ENCODE measurements at places on chromosomes 12 and 14.

GRCh38 chr14:61329478-61330051 lies 8.2 kb downstream of the PRKCH start:
- no peak for DNase-seq

GRCh38 chr14:89858089-89858488 lies 96.4 kb downstream of the EFCAB11 start:
- no peak for DNase-seq

GRCh38 chr12:131729254-131729955 lies 18.5 kb downstream of the SFSWAP start:
- no peak for DNase-seq

DNA sequence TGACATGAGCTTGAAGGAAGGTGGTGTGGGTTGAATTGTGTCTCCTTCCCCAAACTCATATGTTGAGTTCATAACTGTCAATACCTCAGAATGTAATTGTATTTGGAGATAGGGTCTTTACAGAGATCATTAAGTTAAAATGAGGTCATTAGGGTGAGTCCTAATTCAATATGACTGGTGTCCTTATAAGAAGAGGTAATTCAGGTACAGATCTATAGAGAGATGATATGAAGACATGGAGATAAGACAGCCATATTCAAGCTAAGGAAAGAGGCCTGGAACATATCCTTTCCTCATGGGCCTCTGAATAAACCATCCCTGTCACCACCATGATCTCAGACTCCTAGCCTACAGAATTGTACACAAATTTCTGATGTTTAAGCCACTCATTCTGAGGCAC lies 514.7 kb upstream of the MGAT4C start:
- no peak for DNase-seq

DNA sequence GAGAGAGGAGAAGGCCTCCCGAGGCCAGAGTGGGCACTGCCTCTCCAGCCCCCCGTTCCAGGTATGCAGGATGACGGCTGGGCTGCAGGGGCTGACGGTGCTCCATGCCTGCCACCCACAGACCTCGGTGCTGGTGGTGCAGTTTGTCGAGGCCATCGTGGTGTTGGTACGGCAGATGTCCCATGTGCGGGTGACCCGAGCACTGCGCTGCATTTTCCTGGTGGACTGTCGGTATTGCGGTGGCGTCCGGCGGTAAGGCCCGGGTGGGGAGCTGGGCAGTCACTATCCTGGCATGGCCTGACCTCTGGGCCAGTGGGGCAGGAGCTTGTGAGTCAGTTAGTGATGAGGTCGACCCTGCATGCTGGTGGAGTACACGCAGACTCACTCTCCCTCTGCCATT lies 47.4 kb downstream of the TPCN1 start:
- no peak for DNase-seq

GRCh38 chr12:130064999-130065398 lies 97.3 kb upstream of the FZD10 start:
- no peak for DNase-seq

DNA sequence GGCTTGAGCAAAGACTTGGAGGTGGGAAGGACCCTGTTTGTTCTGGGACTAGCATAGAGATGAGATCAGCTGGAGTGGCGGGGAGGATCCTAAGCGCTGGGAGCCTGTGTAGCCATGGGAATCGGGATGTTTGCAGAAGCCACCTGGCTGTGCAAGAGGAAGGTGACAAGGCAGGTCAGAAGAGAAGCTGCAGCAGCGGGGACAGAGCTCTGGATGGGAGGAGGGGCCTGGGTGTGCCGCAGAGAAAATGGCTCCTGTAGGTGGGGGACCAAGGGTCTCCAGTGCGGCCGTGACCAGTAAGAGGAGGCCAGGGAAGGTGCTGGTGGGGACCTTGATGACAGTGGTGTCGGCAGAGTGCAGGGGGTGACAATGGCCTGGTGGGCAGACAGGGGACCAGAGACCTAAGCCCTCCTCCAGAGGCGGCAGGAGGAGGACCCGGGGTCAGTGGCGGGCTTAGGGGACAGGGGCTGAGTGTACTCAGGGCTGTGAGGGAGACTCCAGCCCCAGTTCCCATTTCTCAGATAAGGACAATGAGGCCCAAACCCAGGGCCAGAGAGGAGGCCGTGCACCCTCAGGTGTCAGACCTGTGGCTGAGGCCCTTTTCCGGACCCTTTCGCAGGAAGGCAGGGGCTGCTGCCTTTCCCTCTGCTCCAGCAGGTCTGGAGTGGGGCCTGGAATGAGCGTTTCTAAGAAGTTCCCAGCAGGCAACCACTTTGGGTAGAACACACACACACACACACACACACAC lies 206.6 kb upstream of the RTL1 start:
- no peak for DNase-seq

DNA sequence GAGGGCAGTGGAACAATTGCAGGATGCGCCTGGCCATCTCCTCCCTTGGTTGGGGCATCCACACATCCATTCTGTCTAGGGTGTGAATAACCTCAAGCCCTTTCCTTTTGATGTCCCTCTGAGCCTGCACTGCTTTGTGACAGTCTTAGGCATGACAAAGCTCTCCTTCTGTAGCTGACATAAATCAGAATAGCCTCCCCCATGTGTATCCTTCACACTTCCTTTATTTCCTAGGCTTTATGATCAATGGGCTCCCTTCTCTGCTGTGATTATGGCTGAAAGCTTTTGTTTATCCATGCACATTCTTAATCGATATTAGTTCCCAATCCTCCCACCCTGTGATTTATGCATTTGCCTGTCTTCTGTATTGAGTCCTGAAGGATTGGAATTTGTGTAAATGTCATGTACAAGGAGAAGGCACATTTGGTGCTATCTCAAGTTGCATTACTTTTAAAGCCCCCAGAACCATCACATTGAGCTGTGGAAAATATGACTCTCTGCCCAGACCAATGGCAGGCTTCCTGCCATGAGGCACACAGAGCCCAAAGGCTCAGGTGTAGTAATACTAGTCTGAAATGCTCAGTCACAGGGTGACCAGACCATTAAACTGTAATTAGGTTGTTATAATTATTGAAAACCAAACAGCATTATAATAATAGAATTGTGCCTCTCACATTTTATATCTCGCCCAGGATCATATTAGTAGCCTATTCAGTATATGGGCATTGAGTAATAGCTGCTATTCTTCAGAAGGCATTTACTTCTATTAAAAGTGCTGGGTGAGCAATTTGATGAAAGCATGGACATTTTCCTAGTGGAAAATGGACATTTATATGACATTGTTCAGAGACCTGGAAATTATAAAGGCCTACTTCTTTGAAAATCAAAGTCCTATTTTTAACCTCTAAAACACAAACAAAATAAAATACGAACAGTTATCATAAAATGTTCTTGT lies 14.0 kb downstream of the EMP1 start:
- no peak for DNase-seq

DNA sequence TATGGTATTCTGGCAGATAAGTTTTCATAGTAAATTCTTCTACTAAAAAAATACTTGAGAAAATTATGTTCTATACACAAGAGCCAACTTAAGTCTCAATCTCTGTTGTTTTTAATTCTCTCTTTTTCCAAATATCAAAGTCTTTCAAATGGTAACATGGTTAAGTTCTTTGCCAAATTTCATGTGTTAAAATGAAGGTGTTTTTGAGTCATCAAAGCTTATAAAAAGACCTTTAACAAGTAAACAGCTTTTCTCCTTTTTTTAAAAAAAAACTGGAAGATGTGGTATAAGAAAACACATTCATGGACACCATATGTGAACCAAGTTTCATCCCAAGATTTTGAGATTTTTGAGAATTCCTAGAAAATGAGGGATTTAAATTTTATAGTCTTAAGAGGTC lies 111.3 kb downstream of the FOXG1 start:
- DNase-seq: no peak

DNA sequence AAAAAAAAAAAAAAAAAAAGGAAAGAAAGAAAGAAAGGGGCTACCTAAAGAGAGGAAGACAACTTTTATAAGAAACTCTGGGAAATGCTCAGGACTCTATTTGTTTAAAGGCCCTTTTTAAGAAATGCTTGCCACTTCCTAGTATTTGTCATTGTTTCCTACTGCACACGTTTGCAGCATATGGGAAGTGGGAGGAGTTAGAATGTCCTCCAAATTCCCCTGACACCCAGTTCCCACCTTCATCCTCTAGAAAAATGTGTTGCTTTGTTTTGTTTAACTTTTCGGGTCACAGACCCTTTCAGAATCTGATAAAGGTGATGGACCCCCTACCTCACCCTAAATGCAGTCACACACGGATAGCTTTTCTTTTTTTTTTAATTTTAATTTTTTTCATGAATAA lies 40.8 kb downstream of the NINJ2 start:
- DNase-seq: no peak

- no peak for DNase-seq
These were observed 21.3 kb downstream of the BCL11B start for GRCh38 chr14:99250636-99251208.

DNA sequence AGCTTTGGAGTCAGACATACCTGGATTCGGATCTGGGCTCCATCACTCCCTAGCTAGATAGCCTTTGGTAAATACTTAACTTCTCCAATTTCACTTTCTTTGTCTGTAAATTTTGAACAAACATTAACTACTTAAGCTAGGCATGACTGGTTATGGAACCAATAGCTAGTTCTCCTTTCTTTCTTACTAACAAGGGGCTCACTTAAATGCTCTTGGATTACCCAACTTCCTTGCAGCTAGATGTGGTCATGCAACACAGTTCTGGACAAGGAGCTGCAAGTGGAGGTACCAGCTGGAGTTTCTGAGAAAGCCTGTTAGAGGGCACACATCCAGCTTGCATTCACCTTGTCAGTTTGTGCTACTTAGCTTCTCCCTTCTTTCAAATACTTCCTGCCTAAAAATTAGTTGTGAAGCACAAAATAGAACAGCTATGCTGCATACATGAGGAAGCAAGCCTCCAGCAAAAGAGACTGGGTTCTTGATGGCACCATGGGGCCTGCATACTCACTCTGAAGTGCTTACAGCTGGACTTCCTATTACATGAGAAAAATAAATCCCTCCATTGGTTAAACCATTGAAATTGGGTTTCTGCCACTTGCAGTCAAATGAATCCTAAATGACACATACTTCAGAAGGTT lies 210.1 kb upstream of the EEA1 start:
- DNase-seq: no peak

GRCh38 chr14:94062344-94062940 lies 18.6 kb downstream of the DDX24 start:
- no peak for DNase-seq

DNA sequence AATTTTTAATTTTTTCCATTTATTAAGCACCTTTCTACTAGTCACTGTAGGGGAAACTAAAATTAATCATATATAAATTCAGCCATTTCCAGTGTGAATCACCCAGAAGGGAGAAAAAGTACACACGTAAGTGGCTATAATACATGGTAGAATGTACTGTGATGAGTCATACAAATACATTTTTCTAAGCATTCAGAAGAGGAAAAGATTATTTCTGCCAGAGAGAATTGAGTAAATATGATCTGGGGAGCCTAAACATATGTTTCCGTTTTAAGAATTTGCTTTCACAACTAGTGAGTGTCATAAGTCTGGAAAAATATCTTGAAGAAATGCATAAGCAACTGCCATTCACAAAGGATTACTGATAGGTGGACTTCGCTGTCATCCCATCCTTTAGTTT lies 102.8 kb downstream of the TGFB3 start:
- DNase-seq: no peak

DNA sequence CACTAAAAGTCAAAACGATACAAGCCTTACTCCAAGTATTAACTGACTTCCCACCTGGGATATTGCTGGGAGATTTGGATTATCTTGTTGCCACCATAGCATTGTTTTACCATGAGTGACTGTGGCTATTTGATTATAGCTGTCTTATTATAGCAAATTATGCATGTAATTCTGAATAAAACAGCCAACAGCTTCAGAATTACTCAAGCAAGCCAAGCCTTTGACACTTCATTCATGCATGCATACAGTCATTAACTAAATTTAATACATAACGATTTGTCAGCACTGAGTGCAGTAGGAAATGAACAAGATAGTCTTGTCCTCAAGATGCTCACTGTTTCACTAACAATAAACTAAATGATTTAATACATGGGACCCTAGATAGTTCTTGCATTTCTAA lies 133.0 kb upstream of the FRMD6 start:
- no peak for DNase-seq

DNA sequence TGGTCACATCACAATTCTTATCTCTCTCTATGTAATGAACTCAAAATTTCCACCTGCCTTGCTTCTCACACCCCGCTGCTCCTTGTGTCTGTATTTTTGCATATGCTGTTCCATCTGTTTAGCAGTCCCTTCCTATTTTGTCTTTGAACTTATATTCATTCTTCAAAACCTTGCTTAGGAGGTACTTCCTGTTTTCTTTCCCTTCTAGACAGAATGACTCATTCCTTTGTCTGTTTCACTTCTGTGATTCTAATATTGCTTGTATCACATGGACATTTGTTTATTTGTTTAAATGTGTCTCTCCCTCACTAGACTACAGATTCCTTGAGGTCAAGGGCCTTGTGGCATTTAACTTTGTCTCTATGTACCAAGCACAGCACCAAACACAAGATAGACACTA lies 424.2 kb downstream of the ETNK1 start:
- no peak for DNase-seq

- DNase-seq: no peak
These were observed 120.1 kb downstream of the ZFP36L1 start for GRCh38 chr14:68672609-68673285.

DNA sequence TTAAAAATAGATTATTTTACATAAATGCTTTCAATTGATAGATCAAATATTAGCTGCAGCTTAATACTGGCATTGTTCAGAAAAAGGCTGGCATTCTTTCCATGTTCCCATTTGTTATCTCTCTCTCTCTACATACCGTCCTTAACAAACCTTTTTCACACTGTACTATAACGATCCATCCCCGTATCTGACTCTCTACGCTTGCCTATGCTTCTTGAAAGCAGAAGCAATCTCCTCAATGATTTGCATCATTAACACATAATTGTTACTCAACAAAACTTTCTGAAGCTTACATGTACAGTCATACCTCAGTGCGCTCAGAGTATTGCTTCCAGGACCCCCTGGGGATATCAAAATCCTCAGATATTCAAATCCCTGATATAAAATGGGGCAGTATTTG lies 89.7 kb downstream of the TMTC1 start:
- no peak for DNase-seq

GRCh38 chr12:101527682-101528081 lies 52.5 kb downstream of the SPIC start:
- no peak for DNase-seq

GRCh38 chr14:67622675-67623074 lies 3.0 kb downstream of the ARG2 start:
- DNase-seq: no peak

DNA sequence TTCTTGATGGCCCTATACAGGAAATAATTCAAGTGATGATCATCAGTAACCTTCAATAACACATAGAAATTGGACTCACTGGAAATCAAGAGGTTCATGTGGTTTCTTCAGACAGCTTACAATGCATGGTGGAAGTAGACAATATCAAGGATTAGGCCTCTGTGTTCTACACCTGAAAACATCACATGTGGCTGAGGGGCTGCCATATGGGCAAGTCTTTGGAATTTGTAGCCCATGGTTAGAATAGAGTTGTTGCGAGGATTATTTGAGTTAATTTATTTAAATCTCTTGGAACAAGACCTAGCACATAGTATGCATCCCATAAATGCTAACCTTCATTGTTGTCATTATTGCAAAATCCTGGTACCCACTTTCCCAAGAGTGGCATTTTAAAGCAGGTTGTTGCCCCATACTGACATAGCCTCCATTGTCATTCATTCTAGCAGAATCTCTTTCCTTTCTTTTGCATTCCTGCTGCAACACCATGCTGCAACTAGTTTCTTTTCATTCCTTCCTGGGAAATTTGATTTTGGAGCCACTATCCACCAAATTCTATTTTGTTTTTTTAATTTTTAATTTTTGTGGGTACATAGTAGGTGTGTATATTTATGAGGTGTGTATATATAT lies 352.7 kb upstream of the NAV3 start:
- DNase-seq: no peak

All from uterus (tissue), 4 donors.